8988T (cell line): ENCODE measurements at places on chromosomes 1 and 21.

GRCh38 chr1:23751050-23751814 is 8.0 kb downstream of the ELOA start:
- DNase-seq: peak; percentile 45

GRCh38 chr1:179205284-179205683 is 24.2 kb downstream of the ABL2 start:
- DNase-seq: no peak

- no peak for DNase-seq
Observed at GRCh38 chr1:56099766-56100265, 479.5 kb downstream of the PLPP3 start.

DNA sequence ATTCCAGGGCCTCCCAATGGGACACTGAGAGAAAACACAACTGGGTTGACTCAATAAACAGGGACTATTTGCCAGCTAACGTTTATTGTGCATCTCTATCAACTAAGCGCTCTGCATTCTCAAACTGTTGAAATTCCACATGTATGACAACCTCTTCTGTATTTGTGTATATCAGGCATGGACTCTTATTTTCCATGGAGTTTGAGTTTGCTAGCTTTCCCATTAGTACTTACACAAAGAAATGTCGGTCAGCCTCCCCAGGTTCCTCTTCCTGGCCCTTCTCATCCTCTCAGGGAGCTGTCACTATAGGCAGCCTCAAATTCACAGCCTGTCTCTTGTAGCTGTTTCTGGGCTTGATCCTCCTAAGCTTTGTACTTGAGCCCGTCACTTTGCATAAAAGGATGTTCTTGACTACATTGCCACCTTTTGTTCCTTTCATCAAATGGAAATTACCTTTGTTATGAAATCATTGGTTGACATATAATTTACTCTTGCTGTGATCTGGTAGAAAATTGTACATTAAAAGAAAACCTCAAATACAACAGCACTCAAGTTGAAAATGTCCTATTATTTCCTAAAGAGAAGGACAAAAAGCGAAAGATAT is 60.0 kb upstream of the NTPCR start:
- no peak for DNase-seq

DNA sequence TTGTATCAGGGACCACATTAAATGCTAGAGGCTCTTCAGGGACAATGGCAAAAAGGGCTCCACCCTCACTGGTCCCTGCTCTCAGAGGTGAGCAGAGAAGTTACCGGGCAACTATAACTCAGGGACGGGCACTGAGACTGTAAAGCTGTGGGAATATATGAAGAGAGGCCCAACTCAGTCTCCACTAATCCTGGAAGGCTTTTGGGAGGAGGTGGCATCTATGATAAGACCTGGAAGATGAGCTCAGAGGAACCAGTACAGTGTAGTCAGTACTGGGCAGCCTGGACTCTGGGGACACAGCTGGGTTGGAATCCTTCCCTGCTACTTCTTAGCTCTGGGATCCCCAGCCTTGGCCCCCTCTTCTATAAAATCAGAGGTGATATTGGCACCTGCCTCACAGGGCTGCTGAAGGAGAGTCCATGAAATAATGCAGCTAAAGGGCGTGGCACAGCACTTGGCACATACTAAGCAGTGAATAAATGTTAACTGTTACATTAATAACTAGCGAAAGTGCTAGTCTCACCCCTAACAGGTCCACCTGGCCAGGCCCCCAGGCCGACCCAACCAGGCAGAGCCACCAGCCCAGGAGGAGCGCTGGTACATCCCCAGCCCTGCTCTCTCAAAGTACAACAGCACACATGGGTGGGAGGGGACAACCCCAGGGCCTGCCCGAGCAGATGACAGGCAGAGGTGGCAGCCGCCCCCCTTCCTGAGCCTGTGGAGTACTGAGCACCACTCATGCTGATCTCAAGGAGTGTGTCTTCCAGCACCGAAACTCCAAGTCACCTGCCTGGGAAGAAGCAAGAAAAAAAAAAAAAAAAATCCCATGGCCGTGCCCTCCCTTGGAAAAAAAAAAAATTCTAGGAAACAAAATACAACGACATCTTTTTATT is 62.7 kb downstream of the CASZ1 start:
- no peak for DNase-seq

- no peak for DNase-seq
Observed at GRCh38 chr1:23062271-23062670, 43.0 kb downstream of the KDM1A start.

DNA sequence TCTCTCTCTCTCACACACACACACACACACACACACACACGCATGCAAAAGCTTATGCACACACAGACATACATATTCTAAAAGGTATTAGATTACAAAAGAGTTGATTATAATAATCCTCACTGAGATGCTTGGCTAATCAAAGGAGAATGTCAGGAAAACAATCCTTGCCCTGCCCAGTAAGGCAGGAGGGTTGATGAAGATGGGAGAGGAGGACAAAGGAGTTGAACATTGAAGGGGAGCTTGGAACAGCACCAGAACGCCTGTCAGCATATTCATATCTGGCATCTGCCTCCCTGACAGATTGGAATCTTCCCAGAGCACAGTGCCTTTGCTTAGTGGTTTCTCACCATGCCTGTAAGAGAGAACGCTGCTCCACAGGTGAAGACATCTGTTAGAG is 68.6 kb upstream of the PALMD start:
- DNase-seq: no peak

GRCh38 chr1:241972703-241973369 is 15.3 kb downstream of the BECN2 start:
- DNase-seq: no peak

DNA sequence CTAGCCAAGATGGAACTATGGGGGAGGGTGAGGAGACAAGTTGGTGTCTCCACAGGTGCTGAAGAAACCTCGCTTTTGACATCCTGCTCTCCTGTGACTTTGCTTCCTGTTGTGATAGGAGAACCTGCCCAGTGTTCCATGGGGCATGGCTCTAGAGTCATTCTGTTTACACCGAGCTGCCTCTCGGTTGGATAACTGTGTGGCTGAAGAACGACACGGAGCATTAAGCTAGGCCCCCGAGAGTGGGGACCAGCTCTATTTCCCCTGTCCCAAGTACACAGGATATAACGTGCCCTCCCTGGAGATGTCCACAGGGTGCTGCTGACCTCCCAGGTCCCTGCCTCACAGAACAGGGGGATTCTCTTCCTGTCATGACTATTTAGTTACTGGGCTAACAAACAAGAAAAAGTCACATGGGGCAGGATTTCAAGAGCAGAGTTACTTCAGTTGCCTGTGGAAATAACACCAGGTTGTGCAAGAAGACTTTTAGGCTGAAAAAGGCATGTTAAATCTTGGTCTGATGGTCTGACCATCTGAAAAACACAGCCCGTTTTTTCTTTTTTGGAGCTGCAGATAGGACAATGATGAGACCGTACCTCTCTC is 29.4 kb upstream of the PPP2R5A start:
- DNase-seq: no peak

- DNase-seq: peak; percentile 94
Observed at GRCh38 chr1:941588-942383, 17.3 kb downstream of the NOC2L start.

GRCh38 chr1:22705586-22705985 is 5.1 kb upstream of the EPHB2 start:
- no peak for DNase-seq

GRCh38 chr1:243726806-243727502 is 123.1 kb downstream of the AKT3 start:
- DNase-seq: no peak

- no peak for DNase-seq
Observed at GRCh38 chr1:10718083-10718415, 78.4 kb downstream of the CASZ1 start.

DNA sequence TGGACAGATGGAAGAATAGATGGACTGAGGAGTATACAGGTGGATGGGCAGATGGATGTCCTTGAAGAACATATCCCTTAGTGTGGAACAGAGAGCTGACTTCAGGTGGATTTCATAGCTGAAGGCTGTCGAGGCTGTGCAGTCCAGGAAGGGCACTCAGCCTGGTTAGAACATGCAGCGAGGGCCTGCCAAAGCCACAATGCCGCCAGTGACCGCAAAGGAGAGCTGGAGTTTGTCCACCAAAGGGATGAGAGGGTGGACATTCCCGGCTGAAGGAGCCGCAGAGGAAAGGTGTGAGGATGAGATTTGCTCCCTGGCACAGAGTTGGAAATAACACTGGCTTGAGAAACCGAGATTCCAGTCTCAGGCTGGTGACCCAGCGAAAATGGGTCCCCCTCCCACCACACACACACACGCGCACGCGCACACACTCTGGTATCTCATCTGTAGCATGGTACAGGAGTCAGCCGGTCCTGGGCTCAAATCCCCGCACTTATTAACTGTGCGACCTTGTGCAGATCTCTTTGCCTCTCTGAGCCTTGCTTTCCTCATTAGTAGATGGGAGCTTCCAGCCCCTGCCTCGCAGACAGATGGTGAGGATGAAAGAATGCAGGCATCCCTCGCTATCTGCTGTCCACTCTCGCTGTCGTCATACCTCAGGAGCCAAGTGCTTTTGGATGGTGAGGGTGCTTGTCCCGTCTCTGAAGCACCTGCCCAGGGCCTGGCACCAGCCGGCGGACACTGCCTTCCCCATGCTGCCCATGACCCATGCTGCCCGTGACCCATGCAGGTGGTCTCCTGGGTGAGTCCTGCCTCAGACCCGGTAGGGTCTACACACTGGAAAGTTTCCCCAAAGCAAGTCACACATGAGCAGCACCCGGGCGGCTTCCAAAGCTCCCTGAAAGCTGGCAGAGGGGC is 26.8 kb upstream of the EFHD2 start:
- DNase-seq: no peak

DNA sequence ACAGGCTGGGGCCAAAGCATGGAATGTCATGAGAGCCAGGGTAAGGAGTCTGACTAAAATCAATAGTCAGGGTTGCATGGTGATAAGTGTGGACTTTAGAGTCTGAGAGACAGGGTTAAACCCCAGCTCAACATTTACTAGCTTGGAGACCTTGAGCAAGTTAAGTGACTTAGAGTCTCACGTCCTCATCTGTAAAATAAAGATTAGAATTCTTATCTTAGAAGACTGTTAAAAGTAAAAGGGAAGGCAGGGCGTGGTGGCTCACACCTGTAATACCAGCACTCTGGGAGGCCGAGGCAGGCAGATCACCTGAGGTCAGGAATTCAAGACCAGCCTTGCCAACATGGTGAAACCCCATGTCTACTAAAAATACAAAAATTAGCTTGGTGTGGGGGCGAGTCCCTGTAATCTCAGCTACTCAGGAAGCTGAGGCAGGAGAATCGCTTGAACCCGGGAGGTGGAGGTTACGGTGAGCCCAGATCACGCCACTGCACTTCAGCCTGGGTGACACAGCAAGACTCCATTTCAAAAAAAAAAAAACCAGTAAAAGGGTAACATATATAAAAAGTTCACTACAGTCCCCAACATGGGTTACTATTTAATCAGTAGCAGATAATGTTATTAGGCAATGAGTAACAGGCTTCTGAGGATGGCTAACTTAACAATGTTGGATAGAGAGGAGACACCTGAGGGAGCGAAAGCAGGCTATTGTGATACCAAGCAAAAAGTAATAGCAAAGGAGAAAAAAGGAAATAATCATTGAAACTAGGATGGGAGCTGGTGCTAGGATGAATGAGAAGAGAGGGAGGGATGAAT is 20.8 kb downstream of the TMCO1 start:
- DNase-seq: no peak

GRCh38 chr1:159179906-159180305 is 8.5 kb downstream of the CADM3 start:
- DNase-seq: no peak

GRCh38 chr1:221555689-221556433 is 186.0 kb downstream of the DUSP10 start:
- no peak for DNase-seq

GRCh38 chr21:45848331-45848730 is 133.2 kb upstream of the COL6A1 start:
- no peak for DNase-seq

DNA sequence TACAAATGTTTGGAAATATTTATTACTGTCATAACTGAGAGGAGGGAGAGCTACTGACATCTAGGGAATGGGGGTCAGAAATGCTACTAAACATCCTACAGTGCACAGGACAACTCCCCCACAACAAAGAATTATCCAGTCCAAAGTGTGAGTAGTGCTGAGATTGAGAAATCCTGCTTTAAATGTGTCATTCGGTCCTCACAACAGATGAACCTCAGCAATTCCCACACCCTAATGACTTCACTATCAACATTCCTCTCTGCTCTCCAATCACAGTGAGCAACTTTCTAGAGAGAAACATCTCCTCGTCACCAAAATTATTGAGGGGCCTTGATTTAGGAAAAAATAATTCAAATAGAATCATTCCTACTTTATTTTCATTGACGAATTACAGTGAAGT is 18.0 kb downstream of the OMA1 start:
- no peak for DNase-seq

DNA sequence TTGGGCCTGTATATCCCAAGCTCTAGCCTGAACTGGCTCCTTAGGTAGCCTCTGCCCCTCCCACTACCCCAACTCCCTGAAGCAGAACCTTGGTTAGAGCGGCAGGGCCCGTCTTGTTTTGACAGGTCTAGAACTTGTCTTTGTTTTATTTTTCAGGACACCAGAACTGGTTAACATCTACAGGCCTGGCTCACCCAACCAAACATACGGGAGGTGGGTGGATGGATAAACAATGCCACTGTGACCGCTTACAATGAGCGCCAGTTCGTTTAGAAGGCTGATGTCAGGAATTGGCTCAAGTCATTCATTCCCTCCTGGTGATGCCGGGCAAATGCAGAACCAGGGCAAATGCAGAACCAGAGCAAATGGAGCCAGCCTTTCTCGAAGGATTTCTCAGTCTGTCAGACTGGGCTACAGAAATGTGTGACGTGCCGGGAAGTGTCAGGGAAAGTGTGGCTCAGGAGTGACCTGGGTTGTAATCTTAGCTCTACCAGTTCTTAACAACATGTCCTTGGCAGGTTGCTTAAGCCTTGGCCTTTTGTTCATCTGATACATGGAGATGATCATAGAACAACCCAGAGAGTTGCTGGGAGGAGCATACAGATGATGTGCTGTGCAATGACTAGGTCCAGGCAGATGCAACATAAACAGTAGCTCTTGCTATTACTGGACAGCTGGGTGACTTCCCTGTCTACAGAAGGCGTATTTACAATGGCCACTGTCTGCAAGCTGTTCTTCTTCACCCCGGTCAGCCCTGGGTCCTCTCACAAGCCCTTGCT is 30.5 kb upstream of the BTG2 start:
- DNase-seq: no peak

- no peak for DNase-seq
Observed at GRCh38 chr1:177732178-177732577, 237.7 kb downstream of the SEC16B start.

GRCh38 chr1:12581179-12581578 is 36.8 kb downstream of the DHRS3 start:
- no peak for DNase-seq

GRCh38 chr1:112297536-112297935 is 98.5 kb upstream of the CTTNBP2NL start:
- DNase-seq: no peak

- DNase-seq: no peak
Observed at GRCh38 chr21:31349208-31349607, 5.1 kb upstream of the TIAM1 start.

GRCh38 chr1:234186037-234186688 is 187.1 kb upstream of the COA6 start:
- DNase-seq: peak; percentile 34

GRCh38 chr21:41641821-41642701 is 124.8 kb downstream of the RIPK4 start:
- no peak for DNase-seq
